ENCODE measurements at places on chromosomes 7 and 10.

DNA sequence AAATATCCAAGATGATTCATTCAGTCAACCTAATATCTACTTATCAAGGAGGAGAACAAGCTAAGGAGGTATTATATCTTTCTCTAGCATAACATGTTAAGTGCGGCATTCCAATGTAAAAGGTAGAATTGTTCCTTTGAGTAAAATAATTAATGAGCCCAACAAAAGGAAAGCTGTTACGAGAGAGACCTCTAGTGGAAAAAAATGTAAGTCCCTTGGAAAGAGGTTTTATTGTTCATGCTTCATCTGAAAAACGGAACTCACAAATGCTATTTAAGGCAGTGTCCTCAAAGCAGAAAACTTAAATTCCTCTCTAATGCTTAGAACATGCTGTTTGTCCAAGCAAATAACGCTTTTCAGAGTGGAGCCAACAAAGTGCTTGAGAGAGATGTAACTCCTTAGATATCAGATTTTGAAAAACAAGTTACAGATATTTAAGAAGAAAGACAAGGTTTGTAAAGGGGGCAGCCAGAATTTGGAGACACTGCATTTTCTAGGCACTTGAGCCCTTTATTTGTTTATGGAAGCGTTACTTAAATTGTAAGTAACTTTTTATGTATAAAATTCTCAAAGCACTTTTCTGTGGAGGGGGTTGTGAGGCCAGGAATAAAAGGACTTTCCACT is 119.9 kb downstream of the TFEC start:
- DNase-seq: peak; percentile 13

- no peak for DNase-seq
These were observed 245.0 kb downstream of the HDAC9 start for GRCh38 chr7:18740579-18740988.

DNA sequence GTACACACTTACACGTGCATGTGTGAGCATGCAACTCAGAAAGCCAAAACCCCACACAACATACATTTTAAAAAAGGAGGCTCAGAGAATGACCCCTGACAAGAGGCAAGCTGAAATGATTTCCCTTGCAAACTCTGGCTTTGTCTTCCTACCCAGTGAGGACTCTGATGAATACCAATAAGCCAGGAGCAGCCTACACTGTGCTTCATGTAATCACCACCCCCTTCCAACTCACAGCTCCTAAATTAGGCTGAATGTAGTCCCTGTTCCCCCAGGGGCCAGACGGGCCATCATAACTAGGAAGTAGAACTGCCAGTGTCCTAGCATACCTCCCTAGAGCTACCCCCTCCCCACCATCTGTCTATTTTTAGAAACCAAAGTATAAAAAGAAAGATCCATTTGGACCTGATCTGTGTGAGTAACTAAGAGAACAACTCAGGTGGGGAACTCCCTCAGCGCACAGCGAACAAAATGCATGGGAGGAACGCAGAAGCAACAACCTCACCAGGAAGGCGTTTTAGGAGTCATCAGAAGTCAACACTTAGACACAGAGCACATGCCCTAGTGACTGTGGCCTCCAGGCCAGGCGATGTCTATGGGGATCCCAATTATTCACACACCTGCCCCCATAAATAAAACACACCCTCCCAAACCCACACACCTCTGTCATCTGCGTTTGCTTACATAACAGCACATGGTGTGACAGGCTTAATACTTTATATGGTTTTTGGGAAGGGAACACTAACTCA is 1.9 kb downstream of the DGKI start:
- no peak for DNase-seq

- DNase-seq: no peak
These were observed 16.2 kb downstream of the PIP start for GRCh38 chr7:143148050-143148449.

DNA sequence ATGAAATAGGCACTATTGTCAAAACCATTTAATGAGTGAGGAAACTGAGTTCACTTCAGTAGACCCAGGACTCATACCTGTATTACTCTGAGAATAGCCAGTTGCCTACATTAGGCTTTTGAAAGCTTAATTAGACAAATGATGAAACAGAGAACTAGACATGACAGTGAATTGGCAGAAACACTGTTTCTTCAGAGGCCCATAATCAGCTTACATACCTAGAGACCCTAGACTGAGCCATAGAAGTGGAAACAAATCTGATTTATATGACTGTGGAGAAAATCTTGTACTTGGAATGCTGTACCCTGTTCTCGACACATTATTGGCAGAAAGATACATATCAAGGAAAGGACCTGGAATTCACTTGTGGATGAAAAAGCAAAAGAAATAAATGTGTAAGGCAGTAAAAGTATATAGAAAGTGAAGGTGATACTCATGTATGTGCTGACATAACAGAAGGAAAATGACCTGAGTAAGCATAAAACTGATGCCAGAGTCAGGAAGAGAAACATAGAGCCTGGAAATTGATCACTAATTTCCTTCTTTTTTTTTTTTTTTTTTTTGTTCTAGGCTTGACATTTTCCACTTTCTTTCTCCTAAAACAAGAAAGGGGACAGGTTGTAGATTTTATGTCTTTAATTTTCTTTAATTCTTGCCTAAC is 251.5 kb downstream of the BICC1 start:
- DNase-seq: no peak

GRCh38 chr10:20256969-20257368 is 440.7 kb downstream of the PLXDC2 start:
- no peak for DNase-seq
